ENCODE measurements at places on chromosomes 1 and 21. TPM values are rescaled to one million over a fixed set of nuclear protein-coding genes. Genes with fewer than 3 reads are reported as not detected.

The CYP2J2 gene
- total RNA-seq = 0.49 TPM

The COQ8A gene
- 16.7 TPM for total RNA-seq

The RNU1-1 gene
- 73,230 TPM for total RNA-seq

The UBXN10 gene
- total RNA-seq = 3.7 TPM

The OR2T10 gene
- not detected for total RNA-seq

The IGSF9 gene
- 7.6 TPM for total RNA-seq

The CD52 gene
- not detected for total RNA-seq

Measured in temporal lobe (tissue), 4 donors.